Left lung (tissue), 14 donors: ENCODE measurements at places on chromosomes 7 and 10. TPM values are rescaled to one million over a fixed set of nuclear protein-coding genes. Genes with fewer than 3 reads are reported as not detected.

CPN1 gene
- polyA plus RNA-seq: not detected

LIPM gene
- polyA plus RNA-seq: not detected

GRCh38 chr7:104480529-104480928, 152.1 kb downstream of the LHFPL3 start:
- no peak for DNase-seq

DNA sequence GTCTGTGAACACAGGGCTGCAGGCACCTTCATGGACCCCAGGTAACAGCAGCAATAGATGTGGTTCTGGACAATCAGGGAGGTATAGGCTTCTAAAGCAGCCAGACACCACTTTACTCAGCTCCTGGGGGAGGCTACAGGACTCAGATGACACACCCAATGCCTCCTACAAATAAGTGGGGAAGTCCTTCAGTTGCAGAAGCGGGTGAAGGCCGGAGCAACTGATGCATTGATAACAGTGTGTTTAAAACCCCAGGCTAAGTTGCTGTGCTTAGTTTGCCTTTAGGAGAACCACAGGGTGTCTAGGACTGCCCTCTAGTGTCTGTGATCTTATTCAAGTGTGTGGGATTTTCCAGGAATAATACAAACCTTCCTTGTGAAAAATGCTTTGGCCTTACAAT, 5.9 kb upstream of the ITGA8 start:
- DNase-seq: no peak

GRCh38 chr10:14617852-14618251, 156.8 kb downstream of the FAM107B start:
- DNase-seq: no peak

GRCh38 chr10:27637601-27638000, 108.0 kb downstream of the MKX start:
- no peak for DNase-seq

DNA sequence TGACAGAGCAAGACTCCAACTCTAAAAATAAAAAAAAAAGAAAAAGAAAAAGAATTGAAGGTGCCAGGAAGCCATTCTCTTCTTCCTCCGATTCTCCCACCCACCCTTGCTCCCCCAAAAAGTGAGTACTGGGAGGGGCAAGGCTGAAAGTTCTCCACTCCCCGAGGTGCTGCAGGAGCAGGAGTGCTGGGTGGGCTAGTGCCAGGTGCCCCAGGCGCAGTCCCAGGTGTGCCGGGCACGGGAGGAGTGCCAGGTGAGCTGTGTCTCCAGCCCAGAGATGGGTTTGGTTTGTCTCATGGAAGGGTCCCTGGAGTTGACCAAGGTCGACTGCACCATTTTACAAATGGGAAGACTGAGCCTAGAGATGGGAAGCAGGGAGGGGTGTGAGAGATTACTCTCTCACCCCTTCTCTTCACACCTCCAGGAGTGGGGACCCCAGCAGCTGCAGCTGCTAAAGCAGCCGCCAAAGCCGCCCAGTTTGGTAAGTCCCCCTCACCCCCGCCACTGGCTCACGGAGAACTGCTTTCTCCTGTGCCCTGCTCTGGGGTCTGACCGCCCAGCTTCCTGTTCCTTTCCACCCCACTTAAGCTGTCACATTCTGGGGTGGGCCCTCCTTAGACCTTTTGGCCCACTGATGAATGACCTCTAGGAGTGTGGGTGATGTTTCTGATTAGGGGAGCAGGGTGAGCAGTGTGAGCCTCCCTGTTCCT, 26.2 kb upstream of the LIMK1 start:
- no peak for DNase-seq

- DNase-seq: no peak
Measured at GRCh38 chr10:100858261-100858660, 54.5 kb upstream of the SLF2 start.

- DNase-seq: no peak
Measured at GRCh38 chr7:27619492-27619891, 43.2 kb downstream of the HIBADH start.
